ENCODE measurements at places on chromosomes 2 and 18.

DNA sequence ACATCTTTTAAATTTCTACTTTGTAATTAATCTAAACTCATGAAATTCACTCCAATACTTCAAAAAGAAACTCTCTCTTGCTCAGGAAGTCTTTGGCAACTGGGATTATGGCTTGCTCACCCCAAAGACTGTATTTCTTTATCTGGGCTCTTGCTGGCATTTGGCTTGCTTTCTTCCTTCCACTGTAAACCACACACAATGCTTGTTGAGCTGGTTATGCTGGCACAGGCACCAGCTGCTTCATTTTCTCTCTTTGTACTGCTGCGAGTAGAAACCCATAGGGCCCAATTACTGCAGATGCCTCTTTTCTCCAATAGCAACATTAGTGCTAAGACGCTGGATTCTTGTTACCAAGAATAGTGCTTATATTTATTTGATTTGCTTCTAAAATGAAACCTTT, 51.4 kb downstream of the SLC38A11 start:
- no peak for DNase-seq

DNA sequence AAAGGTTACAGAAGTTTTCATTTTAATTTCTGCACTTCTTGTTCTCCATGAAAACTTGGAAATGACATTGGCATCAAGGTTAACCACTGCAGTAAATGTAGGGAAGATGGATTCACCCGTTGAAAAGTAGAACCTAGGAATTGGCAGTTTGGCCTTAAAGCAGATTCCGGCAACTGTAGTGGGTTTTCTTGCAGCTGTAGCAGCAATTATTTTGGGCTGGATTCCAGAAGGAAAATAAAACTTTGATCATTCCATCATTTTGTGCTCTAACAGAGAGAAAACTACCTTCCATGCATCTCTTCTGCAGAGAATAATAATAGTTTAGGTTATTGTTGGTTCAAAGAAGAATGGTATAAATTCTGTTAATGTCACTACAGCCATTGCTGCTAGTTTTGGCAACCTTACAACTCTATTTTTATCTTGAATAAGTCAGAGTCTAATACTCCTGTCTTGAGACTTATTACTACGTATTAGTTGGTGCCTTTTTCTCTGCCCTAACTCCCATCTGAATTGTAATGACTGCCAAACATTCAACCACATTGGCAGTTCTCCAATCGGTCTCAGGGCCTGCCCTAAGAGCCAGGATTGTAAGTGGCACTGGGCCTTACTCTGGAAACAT, 178.1 kb upstream of the PIEZO2 start:
- peak; percentile 78 for DNase-seq

- no peak for DNase-seq
These were observed 1.8 kb downstream of the GNLY start for GRCh38 chr2:85695691-85696668.

- DNase-seq, result no peak
These were observed 13.4 kb upstream of the HRH4 start for GRCh38 chr18:24446953-24447538.

GRCh38 chr2:231820786-231821303, 34.6 kb downstream of the COPS7B start:
- no peak for DNase-seq

GRCh38 chr2:191045141-191045540, 31.2 kb upstream of the STAT1 start:
- peak; percentile 78 for DNase-seq

DNA sequence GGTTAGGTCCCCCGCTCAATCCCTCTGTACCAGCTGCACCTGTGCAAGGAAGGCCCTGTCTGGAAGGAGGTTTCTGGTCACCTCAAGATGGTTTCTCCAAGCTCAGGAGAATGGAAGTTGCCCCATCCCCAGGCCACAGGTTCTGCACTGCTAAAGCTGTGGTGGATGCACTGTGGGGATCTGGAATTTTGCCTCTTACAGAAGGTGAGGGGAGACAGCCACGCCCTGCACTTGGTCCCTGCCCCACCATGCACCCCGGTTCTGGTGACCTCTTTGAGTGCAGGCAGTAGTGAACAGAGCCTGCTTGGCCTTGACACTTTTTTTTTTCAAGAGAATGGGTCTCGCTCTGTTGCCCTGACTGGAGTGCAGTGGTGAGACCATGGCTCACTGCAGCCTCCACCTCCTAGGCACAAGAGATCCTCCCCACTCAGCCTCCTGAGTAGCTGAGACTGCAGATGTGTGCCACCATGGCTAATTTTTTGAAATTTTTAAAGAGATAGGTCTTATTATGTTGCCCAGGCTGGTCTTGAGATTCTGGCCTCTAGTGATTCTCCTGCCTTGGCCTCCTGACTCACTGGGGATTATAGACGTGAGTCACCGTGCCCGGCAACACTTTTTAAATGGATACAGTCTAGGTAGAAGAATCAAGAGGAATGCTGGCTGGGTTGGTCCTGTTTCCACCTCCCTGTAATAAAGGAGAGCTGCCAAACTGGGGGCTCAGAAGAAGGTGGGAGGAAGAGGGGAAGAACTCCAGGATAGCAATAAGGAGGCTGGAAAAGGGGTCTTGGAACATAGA, 5.8 kb upstream of the NT5DC4 start:
- DNase-seq, result no peak
